ENCODE measurements at places on chromosomes 11 and 22.

DNA sequence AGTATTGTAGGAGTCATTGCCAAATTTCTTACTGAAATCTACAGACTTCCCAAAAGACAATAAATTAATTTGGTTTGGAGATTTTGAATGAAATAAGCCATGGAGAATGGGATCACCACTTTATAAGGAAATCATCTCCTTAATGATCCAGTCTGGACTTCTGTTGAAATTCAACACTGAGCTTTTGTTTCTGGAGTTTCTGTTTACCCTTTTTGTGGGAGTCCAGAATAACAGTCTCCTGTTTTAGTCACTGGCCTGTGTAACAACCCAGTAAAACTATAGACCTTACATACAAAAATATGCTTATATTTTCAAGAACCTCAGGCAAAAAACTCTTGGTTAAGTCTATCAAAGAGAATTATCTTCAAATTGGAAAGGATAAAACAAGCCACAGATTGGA lies 321.7 kb upstream of the PLET1 start:
- DNase-seq, result no peak

DNA sequence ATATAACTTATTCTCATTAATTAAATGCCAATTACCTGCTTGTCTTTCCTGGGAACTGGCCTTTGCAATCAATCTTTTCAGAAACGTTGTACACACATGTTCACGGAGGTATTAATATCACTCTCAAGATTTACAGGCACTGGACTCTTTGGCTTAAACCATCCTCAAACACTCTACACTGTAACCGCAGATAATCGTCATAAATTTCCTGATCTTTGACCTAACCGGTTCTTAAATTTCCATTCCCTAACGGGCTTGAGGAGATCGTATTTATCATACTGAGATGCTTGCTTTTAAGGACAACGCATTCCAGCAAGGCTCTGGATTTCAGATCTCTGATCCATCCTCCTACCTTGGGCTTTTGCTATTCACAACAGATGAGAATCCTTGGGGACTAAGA lies 72.8 kb downstream of the ARL14EP start:
- no peak for DNase-seq

- DNase-seq, result no peak
Observed at GRCh38 chr22:42720263-42721044, at the start of gene A4GALT. TSS of gene A4GALT (minus strand) at chr22:42720870. CDS start at chr22:42693951, 26,919 bp downstream.

DNA sequence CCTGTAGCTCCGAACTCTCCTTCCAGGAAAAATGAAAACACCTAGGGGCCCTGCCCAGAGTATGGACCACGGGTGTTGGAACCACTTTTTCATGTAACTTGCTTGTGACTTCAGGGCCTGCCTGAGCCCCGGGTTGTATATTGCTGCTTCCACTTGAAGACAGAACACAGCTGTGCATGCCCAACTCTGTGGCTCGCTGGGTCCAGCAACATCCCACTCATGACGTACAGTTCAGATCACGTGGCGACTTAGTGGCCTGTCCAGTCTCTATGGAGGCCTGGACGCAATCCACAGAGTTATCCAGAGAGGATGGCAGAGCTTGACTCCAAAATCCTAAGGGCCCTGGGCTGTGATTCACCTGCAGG lies 6.8 kb downstream of the C11orf21 start:
- no peak for DNase-seq

- no peak for DNase-seq
Observed at GRCh38 chr11:44747836-44748235, 21.1 kb downstream of the TSPAN18 start.

DNA sequence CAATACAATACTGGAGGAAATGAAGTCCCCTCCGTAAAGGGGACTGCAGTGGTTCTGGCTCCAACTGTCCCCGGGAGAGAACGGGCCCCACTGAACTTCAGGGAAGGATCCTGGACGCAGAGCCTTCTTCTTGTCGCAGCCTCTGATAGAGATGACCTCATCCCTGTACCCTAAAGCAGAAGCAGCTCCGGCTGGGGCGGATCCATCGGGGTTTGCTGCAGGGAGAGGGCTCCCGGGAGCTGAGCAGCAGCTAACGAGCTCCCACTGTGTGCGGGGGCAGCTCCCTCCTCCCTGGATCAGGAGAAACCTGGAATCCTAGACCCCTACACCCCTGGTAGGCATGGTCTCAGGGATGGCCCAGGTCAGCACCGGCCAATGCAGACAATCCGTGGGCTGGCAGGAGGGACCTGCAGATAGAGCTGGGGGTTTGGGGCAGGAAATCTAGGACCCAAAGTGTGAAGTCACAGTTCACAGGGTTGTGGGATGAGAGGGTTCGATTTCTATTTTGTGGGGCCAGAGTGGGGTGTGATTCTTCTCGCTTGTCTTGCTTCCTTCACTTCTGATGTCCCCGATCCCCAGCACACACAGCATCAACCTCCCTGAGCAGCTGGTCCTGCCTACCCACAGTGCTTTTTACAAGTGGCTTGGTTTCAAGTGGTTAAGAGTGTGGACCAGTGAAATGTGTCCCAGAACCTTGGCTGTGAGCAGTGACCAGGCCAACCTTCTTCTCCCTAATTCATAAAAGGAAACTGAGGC lies 12.9 kb downstream of the KIAA0930 start:
- no peak for DNase-seq

DNA sequence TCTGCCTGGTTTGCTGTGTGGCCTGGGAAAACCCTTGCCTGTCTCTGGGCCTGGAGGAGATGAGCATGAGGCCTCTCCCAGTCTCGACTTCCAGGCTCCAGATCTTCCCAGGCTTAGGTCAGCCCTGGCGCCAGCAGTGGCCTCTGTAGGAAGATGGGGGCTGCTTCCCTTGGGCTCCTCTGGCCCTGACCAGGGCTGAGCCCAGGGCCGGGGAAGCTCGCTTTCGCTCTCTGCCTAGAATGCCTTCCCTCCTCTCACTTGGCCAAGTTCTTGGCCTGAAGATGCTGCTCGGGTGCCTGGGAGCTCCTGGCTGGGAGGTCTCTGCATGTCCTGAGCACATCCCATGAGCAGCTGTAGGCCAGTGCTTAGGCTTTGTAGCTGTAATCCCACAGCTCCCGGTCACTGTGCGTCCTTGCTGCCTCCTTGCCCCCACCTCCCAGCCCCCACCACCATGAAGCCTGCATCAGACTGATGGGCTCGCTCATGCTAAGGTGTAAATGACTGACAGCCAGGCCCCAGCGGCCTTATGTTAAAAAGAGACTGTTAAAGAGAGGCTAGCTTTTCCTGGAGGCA lies 25.5 kb downstream of the SHISAL1 start:
- DNase-seq, result no peak

DNA sequence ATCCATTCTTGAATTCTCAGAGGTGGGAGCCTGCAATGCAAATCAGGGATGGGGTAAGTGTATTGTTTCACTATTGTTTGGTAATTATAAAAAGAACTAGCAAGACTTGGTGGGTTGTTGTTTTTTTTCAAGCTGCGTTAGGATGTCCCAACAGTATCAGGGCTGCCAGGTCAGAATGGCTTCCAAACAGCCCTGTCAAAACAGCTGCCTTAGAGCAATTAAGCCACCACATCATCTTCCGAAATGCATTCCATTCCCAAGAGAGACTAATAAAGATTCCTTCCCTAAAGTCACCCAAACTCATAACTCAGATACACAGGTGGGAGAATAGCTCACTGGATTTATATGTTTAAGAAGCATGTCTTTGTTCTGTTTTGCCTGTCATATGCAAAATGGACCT lies 23.5 kb downstream of the BBOX1 start:
- DNase-seq, result no peak

GRCh38 chr11:69534166-69534530 lies 52.7 kb downstream of the LINC01488 start:
- no peak for DNase-seq

- no peak for DNase-seq
Observed at GRCh38 chr22:49432897-49433443, 394.7 kb downstream of the BRD1 start.

GRCh38 chr11:123457187-123457770 lies 27.2 kb downstream of the GRAMD1B start:
- peak; percentile 81 for DNase-seq
